ENCODE measurements at places on chromosomes 7 and 10.
A peak's percentile ranks its signal among the peaks of the same experiment; 100 is the strongest.

DNA sequence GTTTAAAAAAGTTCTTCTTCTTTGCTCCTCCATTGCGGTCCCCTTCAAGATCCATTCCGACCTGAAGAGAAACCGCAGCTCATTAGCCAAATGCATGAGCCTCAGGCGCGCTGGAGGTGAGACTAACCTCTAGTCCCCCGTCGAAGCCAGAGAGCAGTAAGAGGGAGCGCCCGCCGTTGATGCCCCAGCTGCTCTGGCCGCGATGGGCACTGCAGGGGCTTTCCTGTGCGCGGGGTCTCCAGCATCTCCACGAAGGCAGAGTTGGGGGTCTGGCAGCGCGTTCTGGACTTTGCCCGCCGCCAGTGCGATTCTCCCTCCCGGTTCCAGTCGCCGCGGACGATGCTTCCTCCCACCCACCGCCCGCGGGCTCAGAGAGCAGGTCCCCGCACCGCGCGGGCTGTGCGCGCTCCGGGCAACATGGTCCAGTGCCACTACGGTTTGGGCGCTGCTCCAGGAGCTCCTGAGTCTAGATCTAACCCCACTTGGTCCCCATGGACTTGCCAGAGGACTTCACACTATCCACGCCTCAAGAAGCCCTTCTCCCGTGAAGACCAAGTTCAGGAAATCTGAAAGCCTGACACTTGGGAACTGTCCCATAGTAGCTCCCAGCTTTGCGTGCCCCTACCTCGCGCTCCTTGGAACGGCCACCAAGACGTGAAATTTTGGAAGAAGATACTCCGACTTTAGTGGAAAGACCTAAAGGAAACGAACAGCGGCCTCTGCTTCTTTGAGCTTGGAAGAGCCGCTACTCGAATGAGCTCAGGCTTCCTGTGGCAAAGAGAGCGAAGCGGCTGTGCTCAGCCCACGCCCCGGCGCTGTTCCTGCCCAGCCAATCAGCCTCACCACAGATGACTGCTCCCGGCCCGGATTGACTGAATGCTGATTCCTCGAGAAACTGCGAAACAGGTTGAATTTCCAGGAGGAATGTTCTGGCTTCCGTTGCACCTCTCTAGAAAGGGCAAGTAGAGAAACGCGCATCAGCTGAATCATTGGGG lies at the start of gene ABCB1:
ABCB1 (minus strand) TSS at position 755 of the 995 bp plus-strand sequence; CDS start at position 55, 700 bp downstream.
- peak; percentile 81 for DNase-seq

- peak; percentile 71 for DNase-seq
These were observed 74.5 kb upstream of the VKORC1L1 start for GRCh38 chr7:65798111-65799075.

DNA sequence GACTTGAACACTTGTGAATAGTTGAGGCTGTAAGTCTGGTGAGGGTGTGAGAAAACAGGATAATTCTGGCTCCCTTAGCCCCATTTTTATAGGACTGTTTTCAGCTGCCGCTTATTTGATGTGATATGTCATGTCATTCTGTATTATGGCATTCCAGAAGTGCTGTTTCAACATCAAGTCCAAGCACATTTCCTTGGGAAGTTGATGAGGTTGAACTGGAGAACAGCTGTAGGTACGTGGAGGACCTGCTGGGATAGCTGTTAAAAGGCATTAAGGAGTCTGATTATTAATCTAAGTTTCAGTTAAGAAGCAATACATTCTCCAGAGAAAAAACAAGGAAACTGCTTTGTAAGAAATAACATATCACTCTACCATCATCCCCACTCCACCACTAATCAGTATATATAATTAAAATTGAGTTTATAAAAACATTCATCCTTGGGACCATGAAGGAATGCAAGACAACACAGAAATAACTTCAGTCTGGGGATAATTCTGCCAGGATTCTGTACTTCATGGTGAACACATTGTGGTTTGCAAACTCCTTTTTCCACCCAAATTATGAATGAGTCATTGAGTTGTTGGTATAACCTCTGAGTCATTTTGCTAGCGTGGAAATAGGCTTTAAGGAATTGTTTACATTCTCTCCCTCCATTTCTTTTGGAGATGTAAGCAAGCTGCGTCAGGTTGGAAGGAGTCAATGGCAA lies 39.9 kb upstream of the TMEM229A start:
- no peak for DNase-seq

GRCh38 chr7:2431260-2431867 lies 28.0 kb downstream of the CHST12 start:
- DNase-seq = peak; percentile 55

DNA sequence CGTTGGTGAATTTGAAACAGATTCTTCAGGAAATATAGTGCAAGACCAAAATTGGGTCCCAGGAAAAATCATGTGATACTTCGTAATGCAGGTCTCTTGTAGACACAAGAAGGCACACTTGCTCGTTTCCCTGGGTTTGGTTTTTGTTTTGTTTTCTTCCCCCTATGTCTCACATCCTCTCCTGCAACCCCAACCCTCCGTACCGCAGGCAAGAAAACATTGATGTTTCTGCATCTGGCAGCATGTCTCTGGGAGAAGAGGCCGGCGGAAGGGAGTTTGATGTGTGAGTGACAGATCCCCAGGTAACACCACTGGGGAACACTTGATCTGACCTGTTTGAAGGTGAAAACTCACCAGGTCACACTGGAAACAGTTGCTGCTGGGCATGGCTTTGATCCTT lies 718.5 kb downstream of the AUTS2 start:
- no peak for DNase-seq

- DNase-seq = no peak
These were observed 33.4 kb upstream of the AFAP1L2 start for GRCh38 chr10:114437473-114438292.

DNA sequence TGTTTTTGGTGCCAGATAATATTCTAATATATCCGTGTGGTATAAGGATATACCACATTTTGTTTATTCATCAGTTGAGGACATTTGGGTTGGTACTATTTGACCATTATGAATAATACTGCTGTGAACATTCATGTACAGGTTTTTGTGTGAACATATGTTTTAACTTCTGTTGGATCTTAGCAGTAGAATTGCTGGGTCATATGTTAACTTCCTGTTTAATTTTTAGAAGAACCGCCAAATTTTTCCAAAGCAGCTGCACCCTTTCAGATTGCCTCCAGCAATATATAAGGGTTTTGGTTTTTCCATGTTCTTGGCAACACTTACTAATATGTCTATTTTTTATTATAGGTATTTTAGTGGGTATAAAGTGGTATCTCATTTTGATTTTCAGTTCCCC lies 22.8 kb downstream of the VPS26A start:
- DNase-seq = no peak

GRCh38 chr7:17601921-17602320 lies 303.5 kb downstream of the AHR start:
- no peak for DNase-seq

GRCh38 chr10:133144771-133145170 lies 15.2 kb upstream of the KNDC1 start:
- no peak for DNase-seq

- no peak for DNase-seq
These were observed 28.9 kb downstream of the NRF1 start for GRCh38 chr7:129640400-129640799.

DNA sequence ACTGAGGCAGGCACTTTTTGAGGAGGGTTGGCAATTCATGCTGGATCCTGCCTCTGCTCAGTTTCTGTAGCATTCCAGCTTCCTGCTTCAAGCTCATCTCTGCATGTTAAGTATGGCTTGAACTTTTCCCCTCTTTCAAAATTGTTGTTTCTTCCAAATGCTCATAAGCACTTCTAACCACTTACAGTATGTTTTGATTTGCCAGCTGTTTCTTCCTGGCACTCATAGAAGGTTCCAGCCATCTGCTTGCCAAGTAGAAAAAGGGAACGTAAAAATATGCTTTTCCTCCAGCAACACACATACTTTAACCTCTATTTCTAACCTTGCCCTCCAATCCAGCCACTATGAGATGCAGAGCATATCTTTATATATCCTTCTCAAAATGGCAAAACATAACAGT lies 692.6 kb upstream of the COBL start:
- no peak for DNase-seq

- DNase-seq = no peak
These were observed 182.6 kb downstream of the FZD1 start for GRCh38 chr7:91446819-91447218.

- no peak for DNase-seq
These were observed 172.9 kb downstream of the MBL2 start for GRCh38 chr10:52599551-52600200.

GRCh38 chr10:65394502-65395297 lies 1531.1 kb upstream of the LRRTM3 start:
- DNase-seq = no peak

DNA sequence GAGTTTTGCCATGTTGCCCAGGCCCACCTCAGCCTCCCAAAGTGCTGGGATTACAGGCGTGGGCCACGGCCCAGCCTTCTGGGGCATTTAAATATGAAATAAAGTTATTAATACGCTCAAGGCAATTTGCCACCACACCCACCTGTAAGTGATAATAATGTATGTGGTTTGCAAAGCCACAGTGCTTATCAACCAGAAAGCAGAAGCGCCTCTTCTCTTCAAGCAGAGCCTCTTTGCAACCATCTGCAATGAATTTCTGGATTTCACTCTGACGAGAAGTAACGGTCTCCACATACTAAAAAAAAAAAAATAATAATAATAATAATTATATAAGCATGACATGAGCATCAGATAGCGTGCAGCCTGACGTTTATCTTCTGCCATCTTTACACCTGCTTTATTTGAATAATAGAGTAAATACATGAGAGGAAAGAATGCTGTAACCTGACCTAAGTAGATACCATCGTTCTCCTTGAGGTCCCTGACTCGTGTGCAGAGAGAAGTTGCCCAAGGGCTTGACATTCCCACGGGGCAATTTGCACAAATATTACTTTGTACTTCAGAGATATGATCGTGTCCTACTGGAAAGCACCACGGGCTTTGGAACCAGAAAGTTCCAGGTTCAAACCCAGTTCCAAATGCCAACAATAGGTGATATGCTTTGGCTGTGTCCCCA lies 34.0 kb downstream of the BRI3 start:
- DNase-seq = no peak

GRCh38 chr7:111333010-111333409 lies 229.3 kb downstream of the IMMP2L start:
- no peak for DNase-seq

GRCh38 chr10:8301333-8301732 lies 246.8 kb downstream of the GATA3 start:
- no peak for DNase-seq

DNA sequence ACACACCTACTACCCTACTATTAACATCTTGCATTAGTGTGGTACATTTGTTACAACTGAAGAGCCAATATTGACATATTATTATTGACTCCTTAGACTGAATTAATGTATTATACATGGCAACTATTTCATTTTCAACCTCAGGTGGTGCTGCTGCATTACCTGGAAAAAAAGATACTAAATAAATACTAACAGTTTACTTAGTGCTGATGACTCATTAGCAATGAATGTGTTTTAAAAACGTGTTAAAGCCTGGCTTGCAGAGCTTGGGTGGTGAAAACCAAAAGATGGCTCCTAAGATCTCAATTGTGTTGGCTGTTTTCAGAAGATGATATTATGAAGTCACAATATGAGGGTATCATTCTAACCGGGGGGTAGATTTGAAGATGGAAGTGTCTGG lies 34.8 kb downstream of the CFAP43 start:
- no peak for DNase-seq

DNA sequence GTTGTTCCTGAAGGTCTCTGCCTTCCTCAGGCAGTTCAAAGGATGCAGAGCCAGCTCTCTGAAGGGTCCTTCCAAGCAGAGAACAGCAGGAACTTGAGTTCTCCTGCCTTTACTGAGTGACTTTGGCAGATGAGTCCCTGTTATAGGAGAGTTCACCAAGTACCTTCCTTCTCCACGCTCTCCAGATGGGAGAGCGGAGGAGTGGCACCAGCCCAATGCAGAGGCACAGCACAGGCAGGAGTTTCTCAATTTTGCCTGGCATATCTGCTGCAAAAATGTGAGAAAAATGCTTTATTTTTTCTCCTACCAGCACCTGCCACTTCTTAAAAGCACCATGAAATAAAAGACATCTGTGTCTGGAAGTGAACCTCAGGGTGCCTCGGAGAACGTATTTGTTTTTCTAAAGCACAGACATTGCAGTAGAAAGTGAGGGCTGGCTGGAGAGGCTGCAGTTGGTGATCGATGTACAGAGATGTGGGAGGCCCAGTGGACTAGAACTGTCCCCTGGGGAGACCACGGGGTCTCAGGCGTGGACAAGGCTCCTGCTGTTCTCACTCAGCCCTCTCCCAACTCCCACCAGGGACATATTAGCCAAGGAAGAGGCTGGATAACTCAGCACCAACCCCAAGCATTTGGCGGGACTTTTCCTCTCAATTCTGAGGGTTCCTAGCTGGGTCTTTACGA lies 174.5 kb downstream of the WDR37 start:
- DNase-seq = no peak

All from HAP-1 (cell line).